ENCODE measurements at places on chromosomes 13 and 19.

- DNase-seq = peak; percentile 42
Measured at GRCh38 chr13:91722267-91722884, 324.0 kb downstream of the GPC5 start.

DNA sequence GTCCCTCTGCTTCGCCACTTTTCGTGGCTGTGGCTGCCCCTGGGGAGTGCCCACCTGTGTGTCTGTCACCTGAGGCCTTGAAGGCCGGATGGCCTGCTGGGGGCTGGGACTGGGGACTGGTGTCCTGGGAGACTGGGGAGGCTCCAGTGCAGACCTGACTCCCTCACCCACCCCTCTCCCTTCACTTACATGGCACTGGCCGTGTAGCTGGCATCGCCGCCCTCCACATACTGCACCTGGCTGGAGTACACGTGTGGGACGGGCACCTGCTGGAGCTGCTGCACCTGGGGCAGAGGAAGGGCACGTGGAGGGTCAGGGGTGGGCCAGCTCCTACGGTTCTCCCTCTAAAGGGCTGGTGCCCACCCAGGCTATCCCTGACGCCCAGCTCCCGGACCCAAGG lies 25.5 kb downstream of the DCAF15 start:
- no peak for DNase-seq

DNA sequence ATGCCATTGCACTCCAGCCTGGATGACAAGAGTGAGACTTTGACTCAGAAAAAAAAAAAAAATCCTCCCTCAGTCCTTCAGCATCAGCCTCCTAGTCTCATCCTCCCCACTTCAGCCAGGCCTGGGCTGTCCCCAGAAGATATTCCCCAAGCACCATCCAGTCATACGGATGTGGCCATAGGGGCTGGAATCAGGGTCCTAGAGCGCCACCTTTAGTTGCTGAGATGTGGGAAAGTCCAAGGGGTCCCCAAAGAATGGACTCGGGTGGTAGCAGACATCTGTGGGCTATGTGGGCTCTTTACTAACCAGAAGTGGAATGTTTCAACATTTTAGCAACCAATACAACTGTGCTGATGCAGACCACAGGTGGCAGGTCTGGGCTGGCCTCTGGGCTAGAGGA lies 3.1 kb upstream of the TYROBP start:
- no peak for DNase-seq

DNA sequence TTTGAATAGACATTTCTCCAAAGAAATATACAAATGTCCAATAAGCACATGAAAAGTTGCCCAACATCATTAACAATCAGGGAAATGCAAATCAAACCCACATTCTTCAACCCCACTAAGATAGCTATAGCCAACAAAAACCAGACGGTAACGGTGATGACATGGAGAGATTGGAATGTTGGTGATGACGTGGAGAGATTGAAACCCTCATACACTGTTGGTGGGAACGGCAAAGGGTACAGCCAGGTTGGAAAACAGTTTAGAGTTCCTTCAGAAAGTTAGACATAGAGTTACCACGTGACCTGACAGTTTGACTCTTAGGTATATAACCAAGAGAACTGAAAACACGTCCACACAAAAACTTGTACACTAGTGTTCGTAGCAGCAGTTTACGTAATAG lies 48.1 kb downstream of the TNFRSF19 start:
- no peak for DNase-seq

DNA sequence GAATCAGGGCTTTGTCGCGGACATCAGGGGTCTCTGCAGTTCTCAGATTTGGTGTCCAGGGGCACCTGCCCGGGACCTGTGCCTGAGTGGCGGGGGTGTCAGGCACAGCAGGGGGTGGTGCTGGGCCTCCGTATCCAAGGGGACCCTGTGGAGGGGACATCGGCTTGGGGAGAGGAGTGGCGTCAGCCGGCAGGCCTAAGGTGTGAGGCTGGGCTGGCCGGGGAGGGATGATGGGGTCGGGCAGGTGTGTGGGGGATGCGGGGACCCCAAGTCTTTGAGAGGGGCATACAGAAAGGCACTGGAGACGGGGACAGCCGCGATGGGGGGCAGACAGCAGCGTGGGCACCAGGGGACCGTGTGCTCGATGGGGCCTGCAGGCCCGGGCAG lies 2.5 kb downstream of the EFNA2 start:
- DNase-seq = no peak

GRCh38 chr19:47609906-47610894 lies 1.3 kb downstream of the BICRA start:
- no peak for DNase-seq
